ENCODE measurements at places on chromosomes 6 and 20. TPM values are rescaled to one million over a fixed set of nuclear protein-coding genes. Genes with fewer than 3 reads are reported as not detected.

DNA sequence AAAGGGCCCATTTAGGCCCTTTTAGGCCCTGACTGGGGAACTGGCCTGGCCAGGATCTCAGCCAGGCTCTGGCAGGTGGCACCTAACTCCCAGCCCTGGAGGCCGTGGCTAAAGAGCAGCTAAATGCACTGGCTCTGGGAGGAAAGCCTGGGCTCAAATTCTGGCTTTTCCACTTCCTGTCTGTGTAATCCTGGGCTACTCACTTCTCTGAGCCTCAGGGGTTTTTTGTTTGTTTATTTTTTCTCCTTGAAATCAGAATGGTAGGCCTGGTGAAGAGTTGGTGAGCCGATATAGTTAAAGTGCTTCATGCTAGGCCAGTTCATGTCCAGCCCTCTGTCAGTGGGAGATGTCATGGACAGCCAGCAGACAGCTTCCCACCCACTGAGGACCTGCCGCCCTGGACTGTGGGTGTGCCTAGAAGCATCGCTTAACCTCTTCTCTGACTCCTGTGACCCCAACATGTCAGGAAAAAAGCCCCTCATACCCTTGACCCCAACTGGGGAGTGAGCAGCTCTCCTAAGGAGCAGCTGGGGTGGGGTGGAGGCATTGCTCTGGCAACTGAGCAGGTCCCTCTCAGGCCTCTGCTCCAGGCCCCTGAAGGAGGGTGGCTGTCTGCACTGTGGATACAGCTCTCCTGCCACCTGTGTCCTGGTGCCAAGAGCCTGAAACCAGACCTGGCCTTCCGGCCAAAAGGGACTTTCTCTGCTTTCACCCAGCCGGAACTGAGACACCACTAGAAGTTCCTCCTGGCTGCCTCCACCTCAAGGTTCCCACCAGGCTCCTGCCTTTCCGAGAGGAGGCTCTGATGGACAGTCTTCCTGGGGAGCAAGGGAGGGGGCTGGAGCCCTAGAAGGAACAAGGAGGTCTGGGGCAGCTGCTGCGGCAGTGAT is 57.2 kb upstream of the MYL9 start:
- no peak for DNase-seq

- no peak for DNase-seq
Measured at GRCh38 chr20:8344631-8345030, 212.6 kb downstream of the PLCB1 start.

The OPRL1 gene
- 10.2 TPM for total RNA-seq

- no peak for DNase-seq
Measured at GRCh38 chr6:39948199-39948791, 14.0 kb upstream of the MOCS1 start.

GRCh38 chr6:134896910-134897309 is 53.0 kb downstream of the ALDH8A1 start:
- no peak for DNase-seq

DNA sequence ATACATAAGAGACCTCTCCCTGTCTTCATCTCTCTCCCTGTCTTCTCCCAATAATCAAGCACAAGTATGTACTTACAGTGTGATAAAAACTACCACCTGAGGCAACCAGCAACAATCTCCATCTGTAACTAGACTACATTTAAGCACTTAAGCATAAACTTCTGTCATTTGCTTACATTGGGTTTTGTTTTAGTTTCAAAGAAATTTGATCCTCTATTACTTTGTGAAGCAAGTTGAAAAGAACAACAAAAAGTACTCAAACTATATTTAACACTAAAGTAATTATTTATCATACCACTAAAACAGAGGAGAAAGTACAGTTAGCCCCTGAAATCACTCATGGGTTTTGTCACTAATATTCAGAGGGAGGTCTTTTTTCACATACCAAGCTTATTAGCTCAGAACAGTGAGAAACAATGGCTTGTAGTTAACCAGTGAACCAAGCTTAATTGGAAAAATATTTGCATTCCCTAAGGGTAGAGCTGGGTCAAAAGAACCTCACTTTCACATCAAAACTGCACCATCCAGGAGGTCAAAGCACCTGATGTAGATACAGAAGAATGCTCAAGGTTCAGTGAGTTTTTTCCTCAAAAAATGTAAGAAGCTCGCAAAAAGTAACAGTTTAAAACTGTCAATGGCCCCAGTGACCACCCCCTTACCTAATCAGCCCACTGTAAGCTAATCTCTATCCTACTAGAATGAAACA is 34.1 kb downstream of the DCDC2 start:
- DNase-seq, result no peak

Data from endothelial cell (in vitro differentiated cells).